ENCODE measurements at places on chromosomes 6 and 20.

GRCh38 chr6:152170702-152171667, 363.5 kb downstream of the ESR1 start:
- no peak for DNase-seq

GRCh38 chr6:49054311-49054710, 408.7 kb downstream of the MMUT start:
- no peak for DNase-seq

- DNase-seq, result no peak
Observed at GRCh38 chr6:79755967-79756366, 124.8 kb downstream of the SH3BGRL2 start.

- DNase-seq, result no peak
Observed at GRCh38 chr6:1762203-1762602, 152.5 kb downstream of the FOXC1 start.

- DNase-seq, result no peak
Observed at GRCh38 chr6:167589615-167589940, 237.1 kb upstream of the AFDN start.

- DNase-seq, result no peak
Observed at GRCh38 chr6:160756871-160757270, 54.8 kb downstream of the PLG start.
